ENCODE measurements at places on chromosomes 2 and 18.

DNA sequence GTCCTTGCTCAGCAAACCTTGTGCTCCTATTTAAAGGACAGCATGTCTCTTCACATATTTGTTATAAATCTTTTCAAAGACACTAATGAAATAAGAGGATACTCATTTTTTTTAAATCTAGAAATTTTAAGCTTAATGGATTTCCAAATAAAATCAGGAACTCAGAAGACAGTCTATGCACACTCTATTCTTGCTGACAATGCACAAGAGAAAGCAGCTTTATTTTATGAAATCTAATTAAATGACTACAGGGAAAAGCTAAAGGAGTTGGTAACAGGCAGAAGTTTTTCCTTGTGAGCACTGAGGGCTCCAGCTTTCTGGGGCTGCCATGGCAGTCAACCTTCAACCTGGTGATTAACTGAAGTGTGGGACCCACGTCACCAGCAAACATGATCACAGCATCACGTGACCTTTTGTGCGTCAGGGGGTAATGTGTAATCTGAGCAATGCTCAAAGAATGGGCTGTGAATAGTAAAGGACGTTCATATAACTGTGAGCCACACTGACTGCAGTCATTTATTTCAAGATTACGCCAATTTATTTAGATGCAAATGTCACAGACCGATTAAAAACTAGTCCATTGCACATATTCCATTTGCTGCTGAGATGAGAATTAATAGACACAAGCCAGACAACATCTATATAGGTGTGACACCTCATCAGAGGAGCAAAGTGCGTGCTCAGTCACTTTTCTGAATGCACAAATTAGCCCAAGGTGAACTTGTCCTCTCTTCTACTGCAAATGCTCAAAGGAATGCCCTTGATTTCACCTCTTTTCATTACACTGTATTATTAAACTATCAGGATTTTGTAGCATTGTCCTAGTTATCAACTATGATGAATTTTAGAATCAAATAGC lies 11.6 kb upstream of the DNER start:
- no peak for DNase-seq

DNA sequence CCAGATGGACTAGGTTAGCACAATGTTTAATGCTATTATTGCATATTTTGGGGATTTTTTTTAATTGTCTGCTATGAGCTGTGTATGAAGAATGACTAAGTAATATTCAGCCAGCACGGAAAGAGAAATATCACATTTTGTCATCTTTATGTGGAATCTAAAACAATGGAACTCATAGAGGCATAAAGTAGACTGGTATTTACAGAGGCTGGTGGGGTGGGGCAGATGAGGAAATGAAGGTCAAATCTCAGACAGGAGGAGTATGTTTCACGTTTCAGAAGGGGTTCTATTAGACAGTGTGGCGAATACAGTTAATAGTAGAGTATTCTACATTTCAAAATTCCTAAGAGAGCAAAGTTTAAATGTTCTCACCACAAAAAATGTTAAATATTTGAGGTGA lies 4.7 kb downstream of the CDH19 start:
- DNase-seq = no peak

DNA sequence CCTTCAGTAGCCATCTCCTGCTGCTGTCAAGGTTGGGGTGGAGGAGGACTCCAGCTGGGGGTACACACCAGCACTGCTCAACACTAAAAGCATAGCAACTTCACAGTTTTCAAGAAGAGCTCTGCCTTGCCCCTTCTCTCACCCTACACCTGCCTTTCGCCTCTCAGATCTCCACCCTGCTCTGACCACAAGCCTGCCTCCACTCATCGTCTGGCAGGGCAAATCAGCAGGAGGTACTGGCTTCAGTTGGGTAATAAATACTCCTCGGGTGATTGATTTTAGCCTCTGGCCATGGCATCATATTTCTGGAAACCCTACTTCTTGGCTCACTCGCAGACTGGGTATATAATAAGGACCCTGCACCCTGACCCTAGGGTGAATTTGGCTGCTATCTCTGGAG lies 3.1 kb upstream of the PRKAG3 start:
- DNase-seq = no peak

- no peak for DNase-seq
Observed at GRCh38 chr18:56245866-56246580, 392.4 kb downstream of the TXNL1 start.

DNA sequence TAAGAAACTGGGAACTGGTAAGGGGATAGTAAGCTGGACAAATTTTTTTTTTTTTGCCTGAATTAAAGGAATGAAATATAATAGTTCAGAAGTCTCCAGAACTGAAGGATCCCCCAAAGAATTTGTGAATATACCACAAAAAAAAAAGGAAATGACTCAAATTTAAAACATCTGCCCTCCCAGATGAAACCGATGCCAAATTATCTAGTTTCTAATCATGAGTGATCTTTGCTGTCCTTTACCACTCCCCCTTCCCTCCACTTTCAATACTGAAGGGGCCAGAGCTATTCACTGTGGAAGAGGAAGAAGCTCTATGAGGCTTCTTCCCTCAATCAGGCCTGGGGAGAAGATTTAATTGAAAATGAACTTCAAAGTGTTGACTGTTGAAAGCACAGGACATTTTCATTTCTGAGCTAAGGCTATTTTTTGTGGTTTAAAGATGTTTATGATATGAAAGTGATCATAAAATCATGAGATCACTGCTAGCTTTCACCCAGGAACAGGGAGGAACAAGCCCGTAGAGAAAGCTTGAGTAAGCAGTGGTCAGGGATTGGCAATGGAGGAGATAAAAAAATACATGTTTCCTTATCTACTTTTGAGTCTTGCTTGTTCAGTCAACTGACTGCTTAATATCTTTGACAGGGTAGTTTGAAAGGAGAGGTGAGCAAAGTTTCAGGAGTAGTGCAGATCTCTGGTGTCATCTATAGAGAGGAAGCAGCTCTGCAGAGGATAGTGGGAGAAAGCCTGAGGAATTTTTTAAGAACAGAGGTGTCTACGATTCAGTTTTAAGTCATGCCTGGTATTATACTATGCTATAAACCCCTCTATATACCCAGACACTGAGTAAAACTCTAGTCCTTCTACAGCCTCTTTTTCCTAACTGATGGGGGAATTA lies 409.5 kb upstream of the FIGN start:
- DNase-seq = no peak

GRCh38 chr2:186751790-186752189 lies 57.9 kb downstream of the FAM171B start:
- DNase-seq = no peak

DNA sequence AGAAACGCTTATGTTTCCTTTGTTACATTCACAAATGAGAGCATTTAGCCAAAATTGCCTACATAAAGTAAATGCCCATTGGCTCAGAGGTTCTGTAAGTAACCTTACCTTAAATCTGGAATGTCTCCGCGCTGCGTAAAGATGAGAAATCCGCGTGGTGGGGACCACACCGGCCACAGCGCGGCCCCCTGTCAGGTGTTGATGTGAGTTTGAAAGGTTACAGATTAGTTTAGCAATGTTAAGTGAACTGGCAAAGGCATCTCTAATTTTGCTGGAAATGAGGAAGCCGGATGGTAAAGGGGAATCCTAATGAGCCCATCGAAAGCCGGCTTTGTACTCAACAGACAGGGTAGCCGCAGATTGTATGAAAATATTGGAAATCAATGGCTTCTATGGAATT lies 11.8 kb downstream of the SALL3 start:
- DNase-seq = no peak

DNA sequence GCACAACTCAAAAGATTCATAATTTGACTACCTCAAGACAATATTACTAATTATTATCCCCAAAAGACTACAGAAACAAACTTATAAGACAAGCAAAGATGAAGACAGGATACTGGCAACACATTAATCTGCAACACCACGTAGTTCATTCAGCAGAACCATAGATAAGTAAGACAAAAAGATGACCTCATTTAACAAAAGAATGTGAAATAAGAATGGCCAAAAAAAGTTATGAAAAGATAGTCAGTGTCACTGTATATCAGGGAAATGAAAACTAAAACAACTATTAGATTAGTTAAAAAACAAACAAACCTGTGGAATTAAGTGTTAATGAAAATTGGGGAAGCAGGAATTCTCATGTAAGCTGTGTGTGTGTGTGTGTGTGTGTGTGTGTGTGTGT lies 19.4 kb downstream of the PSMD14 start:
- DNase-seq = no peak

DNA sequence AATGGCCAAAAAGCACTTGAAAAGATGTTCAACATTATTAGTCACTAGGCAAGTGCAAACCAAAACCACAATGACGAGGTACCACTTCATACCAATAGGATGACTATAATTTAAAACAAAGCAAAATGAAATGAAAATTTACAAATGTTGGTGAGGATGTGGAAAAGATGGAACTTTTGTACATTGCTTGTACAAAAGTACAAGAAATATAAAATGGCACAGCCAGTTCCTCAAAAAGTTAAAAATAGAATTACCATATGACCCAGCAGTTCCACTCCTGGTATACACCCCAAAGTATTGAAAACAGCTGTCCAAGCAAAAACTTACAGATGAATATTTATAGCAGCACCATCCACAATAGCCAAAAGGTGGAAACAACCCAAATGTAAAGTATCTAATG lies 107.8 kb upstream of the XPO1 start:
- DNase-seq = no peak

DNA sequence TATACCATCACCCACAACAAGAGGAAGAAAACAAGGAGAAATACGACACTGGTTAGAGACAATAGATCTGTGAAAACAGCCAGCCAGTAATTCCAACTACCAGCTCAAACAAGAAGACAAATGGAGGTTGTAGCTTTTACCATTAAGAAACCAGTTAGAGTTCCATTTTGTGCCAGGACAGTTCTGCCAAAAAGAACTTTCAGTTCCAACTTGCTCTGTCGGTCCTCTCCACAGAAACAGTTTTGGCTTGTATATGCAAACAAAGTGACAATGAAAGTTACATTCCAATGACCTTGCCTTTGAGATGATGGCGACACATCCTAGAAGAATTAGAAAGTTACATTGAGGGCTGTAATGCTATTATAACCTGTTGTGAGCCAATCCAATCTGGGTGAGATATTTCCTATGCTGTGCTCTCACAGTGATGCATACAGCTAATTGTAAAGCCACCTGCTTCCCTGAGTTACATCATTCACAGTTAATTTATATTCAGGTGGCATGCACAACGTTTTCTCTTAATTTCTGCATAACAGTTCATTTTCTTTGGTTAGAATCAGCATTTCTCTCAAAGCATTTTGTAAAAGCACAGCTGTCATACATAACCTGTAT lies 1378.4 kb upstream of the PIK3C3 start:
- DNase-seq = no peak

GRCh38 chr2:150119819-150120218 lies 367.6 kb downstream of the RND3 start:
- DNase-seq = no peak

GRCh38 chr2:167832868-167833287 lies 414.5 kb downstream of the STK39 start:
- DNase-seq = no peak

DNA sequence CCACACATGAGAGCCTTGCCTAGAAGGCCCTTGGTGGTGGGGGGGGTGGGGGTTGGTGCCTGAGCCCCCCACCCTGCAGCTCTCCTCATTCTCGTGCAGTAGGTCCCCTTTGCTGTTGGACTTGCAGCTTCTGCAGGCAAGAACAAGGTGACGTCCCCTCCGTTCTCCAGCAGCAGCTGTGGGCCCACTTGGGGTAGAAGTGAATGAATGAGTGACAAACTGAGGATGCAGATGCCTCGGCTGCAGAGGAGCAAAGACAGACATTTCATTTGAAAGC lies 88.6 kb upstream of the CTDP1 start:
- DNase-seq = no peak

GRCh38 chr2:195108182-195108581 lies 548.8 kb upstream of the SLC39A10 start:
- no peak for DNase-seq

DNA sequence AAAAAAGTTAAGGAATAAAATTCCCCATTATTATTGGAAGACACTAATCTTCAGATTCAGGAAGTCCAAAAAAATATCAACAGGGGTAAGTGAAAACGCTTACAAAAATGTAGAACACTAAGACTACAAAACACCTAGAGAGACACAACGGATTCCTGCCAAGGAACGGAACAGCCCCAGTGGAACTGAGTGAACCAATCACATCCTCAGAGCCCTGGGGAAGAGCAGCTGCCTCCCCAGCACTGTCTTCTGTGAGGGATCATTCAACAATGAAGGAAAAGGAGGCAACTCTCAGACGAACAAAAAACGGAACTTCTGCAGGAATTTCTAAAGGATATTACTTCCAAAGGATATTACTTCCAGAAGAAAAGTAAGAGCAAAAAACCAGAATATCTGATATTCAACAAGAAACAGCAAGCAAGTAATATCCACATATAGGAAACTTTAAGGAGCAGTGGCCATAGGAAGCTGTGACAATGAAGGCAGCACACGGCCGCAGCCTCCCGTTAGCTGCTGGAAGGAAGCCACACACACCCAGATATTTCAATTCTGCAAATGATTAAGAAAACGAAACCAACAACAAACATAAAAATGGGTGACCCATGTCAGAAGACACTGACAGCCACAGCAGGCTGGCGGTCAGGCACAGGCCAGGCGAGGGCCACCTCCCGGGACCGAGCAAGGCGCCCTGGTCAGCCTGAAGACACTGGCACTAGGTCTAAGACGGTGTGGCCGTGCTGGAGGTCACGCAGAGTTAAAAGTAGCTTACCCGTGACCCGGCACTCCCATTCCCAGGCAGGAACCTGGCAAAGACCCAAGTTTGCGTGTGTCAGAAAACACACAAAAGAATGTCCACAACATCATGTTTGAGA lies 81.8 kb downstream of the HDAC4 start:
- DNase-seq = no peak

All from stimulated activated CD4-positive, alpha-beta T cell treated with anti-CD3 and anti-CD28 coated beads, Interleukin-4, amount 100 ng/mL, for 48 hours (primary cell).